CD4-positive, alpha-beta memory T cell (primary cell): ENCODE measurements at places on chromosomes 2 and 18. TPM values are rescaled to one million over a fixed set of nuclear protein-coding genes. Genes with fewer than 3 reads are reported as not detected.

The PAIP2B gene
- total RNA-seq = 11.0 TPM

The RAB27B gene
- total RNA-seq = 3.1 TPM

The NEB gene
- 0.91 TPM for total RNA-seq

The GALNT3 gene
- total RNA-seq = 3.0 TPM

The SERPINB13 gene
- total RNA-seq = not detected

The KLHL30 gene
- total RNA-seq = not detected

The C2orf78 gene
- total RNA-seq = not detected

The IGFBP5 gene
- 0.23 TPM for total RNA-seq

The TUBA4A gene
- 242 TPM for total RNA-seq

The SERPINB10 gene
- total RNA-seq = not detected

The ERCC3 gene
- 62.9 TPM for total RNA-seq

The MAB21L4 gene
- total RNA-seq = not detected

The GREB1 gene
- total RNA-seq = 0.19 TPM

The TBC1D8 gene
- 2.0 TPM for total RNA-seq

The HOXD3 gene
- not detected for total RNA-seq

The SKOR2 gene
- total RNA-seq = not detected

The IL1F10 gene
- total RNA-seq = not detected

The TSPYL6 gene
- total RNA-seq = not detected

The KIAA2012 gene
- not detected for total RNA-seq

The SERPINB7 gene
- total RNA-seq = not detected

The FZD7 gene
- 0.61 TPM for total RNA-seq

The IL1B gene
- total RNA-seq = 1.3 TPM

The PID1 gene
- 0.55 TPM for total RNA-seq

The HOXD9 gene
- not detected for total RNA-seq

The METTL5 gene
- 50.4 TPM for total RNA-seq

The AQP12B gene
- total RNA-seq = not detected

The MTHFD2 gene
- 25.0 TPM for total RNA-seq

The RUFY4 gene
- total RNA-seq = 0.30 TPM
